Neural progenitor cell (in vitro differentiated cells): ENCODE measurements at places on chromosomes 4 and X. TPM values are rescaled to one million over a fixed set of nuclear protein-coding genes. Genes with fewer than 3 reads are reported as not detected.

Gene PAGE1
- not detected in 2 replicates for total RNA-seq

DNA sequence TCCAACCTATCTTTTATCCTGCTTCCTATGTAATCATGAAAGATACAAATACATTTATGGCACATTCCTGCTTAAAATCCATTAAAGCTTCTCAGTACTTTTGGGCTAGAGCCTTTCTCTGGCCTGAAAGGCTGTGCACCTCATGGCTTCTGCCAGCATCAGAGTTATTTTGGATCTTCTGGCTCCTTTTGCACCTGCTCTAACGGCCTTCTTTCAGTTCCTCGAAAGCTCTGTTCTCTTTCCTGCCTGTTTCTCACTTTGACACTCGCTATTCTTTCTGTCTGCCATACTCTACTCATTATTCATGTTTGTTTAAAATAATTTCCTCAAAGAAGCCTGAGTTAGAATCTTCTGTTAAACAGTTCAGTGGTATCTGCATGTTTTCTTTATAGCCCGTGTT is 86.0 kb downstream of the LRP2BP start:
- no peak overlapping the region for H3K4me3 ChIP-seq
- H3K36me3 ChIP-seq = no peaks in the 10 kb centered on the region
- no peak overlapping the region for H3K27ac ChIP-seq
- no peaks in the 10 kb centered on the region for H3K27me3 ChIP-seq

DNA sequence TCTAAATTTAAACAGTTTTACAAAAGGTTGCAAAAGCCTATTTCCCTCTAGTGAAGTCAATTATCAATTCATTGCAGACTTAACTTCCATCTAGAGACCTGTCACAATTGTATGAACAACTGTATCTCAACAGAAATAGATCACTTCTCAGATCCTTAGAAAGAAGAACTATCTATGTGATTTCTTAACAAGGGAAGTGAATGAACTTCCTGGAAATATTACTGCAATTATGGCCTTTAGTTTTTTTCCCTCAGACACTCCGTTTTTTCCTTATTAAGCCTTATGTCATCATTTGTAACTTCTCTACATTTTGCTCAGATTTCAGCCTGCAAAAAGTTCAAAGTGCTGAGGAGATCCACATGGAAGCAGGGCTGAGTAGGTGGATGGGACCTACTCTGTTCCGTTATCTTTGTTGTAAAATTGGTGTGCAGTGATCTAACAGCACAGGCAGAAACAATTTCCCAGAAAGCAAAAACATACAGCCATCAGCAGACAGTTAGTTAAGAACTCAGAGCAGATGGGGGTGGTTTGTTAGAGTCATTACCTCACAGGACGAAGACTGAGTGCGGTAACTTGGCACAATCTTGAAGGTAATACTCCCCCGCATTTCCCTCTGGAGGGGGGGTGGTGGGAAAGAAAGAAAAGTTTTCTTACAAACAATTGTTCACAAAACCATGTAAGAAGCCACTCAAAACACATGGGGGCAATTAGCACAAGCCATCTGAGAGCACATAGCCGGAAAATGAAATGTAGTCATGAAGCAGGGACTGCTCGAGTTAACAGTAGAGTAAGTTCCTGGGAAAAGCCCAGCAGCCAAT is 112.3 kb downstream of the NYX start:
- DNase-seq = no peak
- H3K4me3 ChIP-seq = no peak overlapping the region
- H3K4me1 ChIP-seq = peaks cover 5% of the 10 kb centered on the region
- H3K27ac ChIP-seq = peak overlapping the region; percentile 10

DNA sequence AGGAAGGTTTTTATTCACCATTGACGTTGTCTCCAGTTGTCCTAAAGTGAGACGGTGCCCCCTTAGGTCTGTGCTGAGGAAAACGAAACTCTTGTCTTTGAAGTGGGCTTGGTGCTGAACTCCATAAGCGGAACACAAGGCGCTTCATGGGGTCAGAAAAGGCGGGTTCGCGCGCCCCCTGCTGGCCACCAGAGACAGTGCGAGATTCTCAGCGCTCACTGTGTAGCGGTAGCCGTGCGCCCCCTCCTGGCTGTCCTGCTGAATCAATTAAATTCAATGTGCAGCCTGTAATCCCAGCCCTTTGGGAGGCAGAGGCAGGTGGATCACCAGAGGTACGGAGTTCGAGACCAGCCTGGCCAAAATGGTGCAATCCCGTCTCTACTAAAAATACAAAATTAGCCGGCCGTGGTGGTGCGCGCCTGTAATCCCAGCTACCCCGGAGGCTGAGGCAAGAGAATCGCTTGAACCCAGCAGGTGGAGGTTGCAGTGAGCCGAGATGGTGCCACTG is 64.1 kb downstream of the RLIM start:
- peak; percentile 85 for DNase-seq
- H3K27me3 ChIP-seq = no peaks in the 10 kb centered on the region
- H3K4me3 ChIP-seq = no peak overlapping the region

DNA sequence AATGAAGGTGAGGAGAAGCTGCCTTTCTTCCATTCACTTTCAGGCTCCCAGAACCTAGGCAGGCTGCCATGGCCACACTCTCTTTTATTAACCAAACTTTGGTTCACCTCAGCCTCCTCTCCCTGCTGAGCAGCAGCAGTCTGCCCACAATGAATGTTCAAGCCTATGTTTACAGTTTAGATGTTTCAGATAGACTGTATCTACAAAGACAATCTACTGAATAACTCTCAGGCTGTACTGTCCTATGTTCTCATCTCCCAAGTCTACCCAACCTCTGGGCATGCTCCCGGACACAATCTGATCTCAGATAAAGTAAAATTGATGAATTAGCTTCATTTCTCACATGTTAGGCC is 59.2 kb upstream of the TMEM164 start:
- no peaks in the 10 kb centered on the region for H3K4me1 ChIP-seq
- no peak overlapping the region for H3K4me3 ChIP-seq
- no peak for DNase-seq
- H3K27me3 ChIP-seq = no peaks in the 10 kb centered on the region

DNA sequence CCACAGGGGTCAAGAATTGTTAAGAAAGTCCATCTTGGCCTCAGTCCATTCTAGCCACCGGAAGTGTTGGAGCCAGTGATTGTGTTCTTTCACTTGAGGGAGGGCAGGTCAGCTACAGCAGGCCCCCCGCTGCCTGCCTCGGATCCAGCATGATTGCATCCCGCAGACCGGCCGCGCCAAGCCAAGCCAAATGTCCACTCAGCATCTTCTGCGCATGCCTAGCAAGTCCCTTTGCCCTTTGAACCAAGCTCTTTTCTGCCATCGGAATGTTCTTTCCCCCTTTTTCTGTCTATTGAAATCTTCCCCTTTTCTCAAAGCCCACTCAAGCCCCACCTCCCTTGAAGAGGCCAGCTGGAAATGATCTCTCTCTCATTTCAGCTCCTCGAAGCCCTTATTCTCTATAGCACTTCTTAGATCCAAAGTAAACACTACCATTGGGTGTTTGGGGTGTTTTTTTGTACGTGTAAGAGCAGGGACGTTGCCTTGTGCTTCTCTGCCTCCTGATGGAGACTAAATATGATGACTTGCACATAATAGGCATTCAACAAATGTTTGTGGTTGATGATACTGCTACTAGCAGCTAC is 147.8 kb upstream of the BCOR start:
- H3K27ac ChIP-seq = no peak overlapping the region
- no peaks in the 10 kb centered on the region for H3K36me3 ChIP-seq
- no peak for DNase-seq
- H3K27me3 ChIP-seq = no peaks in the 10 kb centered on the region

DNA sequence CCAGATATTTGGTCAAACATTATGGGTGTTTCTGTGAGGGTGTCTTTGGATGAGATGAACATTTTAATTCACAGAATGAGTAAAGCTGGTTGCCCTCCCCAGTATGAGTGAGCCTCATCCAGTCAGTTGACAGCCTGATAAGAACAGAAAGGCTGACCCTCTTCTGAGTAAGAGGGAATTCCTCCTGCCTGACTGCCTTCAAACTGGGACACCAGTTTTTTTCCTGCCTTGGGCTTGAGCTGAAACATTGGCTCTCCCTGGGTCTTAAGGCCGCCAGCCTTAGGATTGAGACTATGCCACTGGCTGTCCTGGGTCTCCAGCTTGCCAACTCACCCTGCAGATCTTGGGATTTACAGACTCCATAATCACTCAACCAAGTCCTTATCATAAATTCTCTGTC is 14.5 kb upstream of the MAML3 start:
- H3K27ac ChIP-seq = no peak overlapping the region
- H3K4me1 ChIP-seq = peaks cover 7% of the 10 kb centered on the region
- DNase-seq = peak; percentile 39

DNA sequence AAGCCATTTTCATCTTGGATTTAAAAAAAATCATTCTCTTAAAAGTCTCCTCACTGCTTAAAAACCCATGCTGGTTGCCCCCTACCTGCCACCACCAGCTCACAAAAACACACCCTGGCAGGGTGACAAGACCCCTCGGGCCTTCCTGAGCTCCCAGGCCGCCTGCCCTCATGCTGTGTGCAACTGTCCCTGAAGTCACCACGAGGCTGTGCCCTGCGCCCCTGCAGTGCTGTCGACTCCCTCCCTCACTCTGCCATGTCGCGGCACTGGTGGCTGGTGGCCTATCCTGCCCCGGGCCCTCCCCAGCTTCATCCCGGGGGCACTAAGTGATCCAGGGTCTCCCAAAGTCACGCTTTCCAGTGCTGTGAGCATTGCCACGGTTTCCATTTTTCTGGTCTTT is 46.3 kb upstream of the ADRA2C start:
- no peak for DNase-seq
- peaks cover 18% of the 10 kb centered on the region for H3K4me1 ChIP-seq
- peaks cover 17% of the 10 kb centered on the region for H3K27me3 ChIP-seq
- no peak overlapping the region for H3K27ac ChIP-seq
- no peak overlapping the region for H3K4me3 ChIP-seq

Gene NRK
- not detected in 2 replicates for total RNA-seq

GRCh38 chr4:87068583-87069021 is 133.8 kb downstream of the AFF1 start:
- H3K4me3 ChIP-seq = no peak overlapping the region
- H3K27me3 ChIP-seq = no peaks in the 10 kb centered on the region
- H3K4me1 ChIP-seq = peaks cover 14% of the 10 kb centered on the region
- H3K36me3 ChIP-seq = no peaks in the 10 kb centered on the region
- DNase-seq = no peak

DNA sequence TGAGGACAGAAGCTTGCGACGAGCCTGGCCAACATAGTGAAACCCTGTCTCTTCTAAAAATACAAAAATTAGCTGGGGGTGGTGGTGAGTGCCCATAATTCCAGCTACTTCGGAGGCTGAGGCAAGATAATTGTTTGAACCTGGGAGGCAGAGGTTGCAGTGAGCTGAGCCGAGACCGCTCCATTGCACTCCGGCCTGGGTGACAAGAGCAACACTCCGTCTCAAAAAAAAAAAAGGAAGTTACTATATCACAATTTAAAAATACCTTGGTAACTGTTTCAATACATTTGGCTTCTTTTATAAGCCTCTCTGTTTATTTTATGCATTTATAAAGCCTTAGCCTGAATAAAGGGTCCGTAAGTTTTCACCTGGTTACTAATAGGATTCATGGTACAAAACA is 46.6 kb upstream of the CHRNA9 start:
- no peaks in the 10 kb centered on the region for H3K27me3 ChIP-seq
- peaks cover 8% of the 10 kb centered on the region for H3K4me1 ChIP-seq
- H3K4me3 ChIP-seq = no peak overlapping the region
- no peak overlapping the region for H3K27ac ChIP-seq
- no peaks in the 10 kb centered on the region for H3K36me3 ChIP-seq
- DNase-seq = no peak

DNA sequence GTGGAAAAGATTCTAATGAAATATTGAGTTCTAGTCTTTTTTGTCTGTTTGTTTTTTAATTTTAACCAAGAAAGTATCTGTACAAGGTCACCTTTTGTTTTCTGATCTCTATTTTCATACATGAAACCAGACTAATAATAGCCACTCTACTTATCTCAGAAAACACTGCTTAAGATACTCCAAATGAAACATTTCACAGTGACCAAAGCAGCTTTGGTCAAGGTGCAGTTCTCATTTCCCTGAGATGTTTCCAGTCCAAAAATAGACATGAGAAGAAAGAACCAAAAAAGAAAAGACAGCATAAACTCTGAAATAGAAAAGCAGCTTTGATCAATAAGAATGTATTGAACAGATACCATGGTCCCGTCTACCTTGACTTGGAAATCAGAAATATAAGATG is 782.8 kb downstream of the RAB28 start:
- no peak overlapping the region for H3K27ac ChIP-seq
- H3K4me1 ChIP-seq = no peaks in the 10 kb centered on the region
- H3K27me3 ChIP-seq = no peaks in the 10 kb centered on the region
- no peak overlapping the region for H3K4me3 ChIP-seq
- no peak for DNase-seq

GRCh38 chrX:11103751-11104150 is 7.4 kb upstream of the HCCS start:
- no peak for DNase-seq
- H3K4me3 ChIP-seq = no peak overlapping the region
- H3K4me1 ChIP-seq = no peaks in the 10 kb centered on the region
- H3K27ac ChIP-seq = no peak overlapping the region

Gene NHS
- 3.9 and 12.1 TPM in 2 replicates for total RNA-seq

Gene IGSF1
- 9.6 and 9.9 TPM in 2 replicates for total RNA-seq

DNA sequence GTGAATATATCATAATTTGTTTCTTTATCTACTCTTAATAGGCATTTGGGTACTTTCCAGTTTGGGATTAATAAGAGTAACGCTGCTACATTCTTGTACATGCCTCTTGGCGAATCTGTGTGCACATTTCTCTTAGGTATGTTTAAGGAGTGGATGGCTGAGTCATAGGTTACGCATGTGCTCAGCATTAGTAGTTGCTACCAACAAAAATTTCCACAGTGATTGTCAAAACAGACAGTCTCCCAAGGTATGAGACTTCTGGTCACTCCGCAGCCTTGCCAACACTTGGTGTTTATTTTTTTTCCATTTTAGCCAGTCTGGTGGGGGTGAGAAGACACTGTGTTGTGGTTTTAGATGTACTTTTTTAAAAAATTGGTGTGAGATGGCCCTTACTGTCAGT is 44.6 kb downstream of the FGFBP1 start:
- no peak for DNase-seq
- H3K36me3 ChIP-seq = no peaks in the 10 kb centered on the region
- no peaks in the 10 kb centered on the region for H3K27me3 ChIP-seq

GRCh38 chrX:66004928-66005829 is 34.7 kb downstream of the VSIG4 start:
- peaks cover 6% of the 10 kb centered on the region for H3K4me1 ChIP-seq
- H3K4me3 ChIP-seq = no peak overlapping the region
- H3K36me3 ChIP-seq = no peaks in the 10 kb centered on the region
- no peaks in the 10 kb centered on the region for H3K27me3 ChIP-seq
- DNase-seq = no peak
